Activated CD4-positive, alpha-beta T cell treated with anti-CD3 and anti-CD28 coated beads for 24 hours (primary cell): ENCODE measurements at places on chromosomes 12 and 14.

DNA sequence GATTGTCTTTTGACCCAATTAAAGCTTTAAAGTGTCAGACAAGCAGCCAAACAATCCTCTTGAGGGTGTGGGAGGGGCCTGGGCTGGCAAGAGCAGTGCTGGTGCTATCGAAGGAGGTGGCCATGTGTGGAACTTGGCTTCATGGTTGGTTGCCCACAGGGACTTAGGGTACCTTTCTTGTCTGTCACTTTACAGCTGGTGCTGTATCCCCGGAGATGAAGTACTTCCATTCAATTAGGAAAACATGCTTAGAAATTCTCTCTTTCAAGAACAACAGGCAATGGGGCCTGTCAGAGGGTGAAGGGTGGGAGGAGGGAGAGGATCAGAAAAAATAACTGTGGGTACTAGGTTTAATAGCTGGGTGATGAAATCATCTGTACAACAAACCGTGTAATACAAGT is 86.5 kb downstream of the DAAM1 start:
- DNase-seq = no peak

GRCh38 chr12:94806617-94807016 is 156.3 kb upstream of the TMCC3 start:
- no peak for DNase-seq

- no peak for DNase-seq
These were observed 1.5 kb downstream of the PRKCH start for GRCh38 chr14:61322799-61323290.

DNA sequence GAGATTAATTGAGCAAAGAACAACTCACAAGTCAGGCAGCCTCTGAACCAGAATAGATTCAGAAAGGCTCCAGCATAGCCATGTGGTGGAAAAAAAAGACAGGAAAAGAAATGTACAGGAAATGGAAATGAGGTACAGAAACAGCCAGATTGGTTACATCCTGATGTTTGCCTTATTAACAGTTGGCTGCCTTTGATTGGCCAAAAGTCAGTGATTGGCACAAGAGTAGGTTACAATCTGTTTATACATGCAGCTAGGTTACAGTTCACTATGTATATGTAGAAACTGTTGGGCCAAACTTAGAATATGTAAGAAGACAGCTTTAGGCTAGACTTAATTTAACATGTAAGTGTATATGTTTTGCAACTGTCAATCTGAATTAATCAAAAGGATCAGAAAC is 118.9 kb downstream of the UNC79 start:
- no peak for DNase-seq

DNA sequence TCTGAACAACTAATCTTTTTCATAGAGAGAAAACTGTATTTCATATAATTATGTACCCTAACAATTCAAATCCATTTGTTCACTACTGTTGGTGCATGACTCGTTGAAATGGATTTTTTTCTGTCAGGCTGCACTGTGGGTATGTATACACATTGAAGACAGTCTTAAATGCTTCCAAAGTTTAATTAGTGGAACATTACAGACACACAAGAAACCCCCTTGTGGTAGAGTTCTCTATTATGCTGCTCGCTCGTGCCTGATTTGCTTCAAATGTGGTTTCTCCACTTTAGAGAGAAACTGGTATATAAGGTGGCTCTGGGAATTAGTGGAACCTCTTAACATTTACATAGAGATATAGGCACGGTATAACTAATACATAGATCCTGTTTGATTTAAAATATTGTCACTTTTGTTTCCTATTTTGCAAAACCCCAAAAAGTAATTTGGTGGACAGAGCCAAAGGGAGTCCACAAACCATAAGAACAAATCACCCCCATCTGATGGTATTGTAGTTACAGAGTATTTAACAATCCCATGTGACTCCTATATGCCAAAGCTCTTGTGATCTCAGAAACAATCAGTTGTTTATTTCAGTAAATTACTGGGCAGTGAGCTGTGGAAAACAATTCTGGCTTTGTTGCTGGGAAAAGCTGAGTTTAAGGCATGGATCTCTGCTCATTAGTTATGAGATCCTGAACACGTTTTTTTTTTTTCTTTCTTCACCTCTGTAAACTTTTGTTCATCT is 159.5 kb downstream of the BRMS1L start:
- no peak for DNase-seq
